HFF-Myc (cell line): ENCODE measurements at places on chromosomes 12 and 14.

- DNase-seq, result no peak
Observed at GRCh38 chr12:27273114-27273513, 29.0 kb downstream of the STK38L start.

DNA sequence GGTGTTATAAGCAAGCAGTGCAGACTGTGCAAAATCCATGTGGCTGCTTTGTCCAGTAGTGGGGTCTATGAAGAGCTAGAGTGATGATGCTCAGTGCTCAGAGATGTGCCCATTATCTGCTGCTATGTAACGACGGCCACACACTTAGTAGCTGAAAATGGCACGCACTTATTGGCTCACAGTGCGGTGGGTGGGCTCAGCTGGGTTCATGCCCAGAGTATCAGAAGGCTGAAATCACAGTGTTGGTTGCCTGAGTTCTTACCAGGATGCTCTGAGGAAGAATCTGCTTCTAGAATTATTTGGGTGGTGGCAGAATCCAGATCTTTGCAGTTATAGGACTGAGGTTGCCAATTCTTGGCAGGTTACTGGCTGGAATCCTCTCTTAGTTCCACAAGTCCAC, 124.7 kb downstream of the SLC15A4 start:
- no peak for DNase-seq

DNA sequence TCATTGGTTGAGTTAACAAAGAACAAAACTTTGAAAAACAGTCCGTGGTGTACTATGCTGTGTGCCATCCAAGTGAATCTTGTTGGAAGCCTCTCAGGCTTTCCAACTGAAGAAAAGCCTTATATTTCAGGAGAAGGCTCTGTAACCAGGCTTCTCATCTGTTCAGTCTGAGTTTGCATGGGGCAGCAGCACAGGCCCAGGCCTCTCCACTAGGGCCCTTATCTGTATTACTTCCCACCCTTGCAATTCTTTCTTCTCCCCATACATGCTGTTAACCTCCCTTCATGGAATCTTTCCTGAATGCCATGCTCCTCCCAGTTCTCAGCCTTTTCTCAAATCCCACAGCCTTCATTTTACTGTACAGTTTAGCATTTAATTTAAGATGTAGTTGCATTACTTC, 28.3 kb downstream of the FRMD6 start:
- no peak for DNase-seq

DNA sequence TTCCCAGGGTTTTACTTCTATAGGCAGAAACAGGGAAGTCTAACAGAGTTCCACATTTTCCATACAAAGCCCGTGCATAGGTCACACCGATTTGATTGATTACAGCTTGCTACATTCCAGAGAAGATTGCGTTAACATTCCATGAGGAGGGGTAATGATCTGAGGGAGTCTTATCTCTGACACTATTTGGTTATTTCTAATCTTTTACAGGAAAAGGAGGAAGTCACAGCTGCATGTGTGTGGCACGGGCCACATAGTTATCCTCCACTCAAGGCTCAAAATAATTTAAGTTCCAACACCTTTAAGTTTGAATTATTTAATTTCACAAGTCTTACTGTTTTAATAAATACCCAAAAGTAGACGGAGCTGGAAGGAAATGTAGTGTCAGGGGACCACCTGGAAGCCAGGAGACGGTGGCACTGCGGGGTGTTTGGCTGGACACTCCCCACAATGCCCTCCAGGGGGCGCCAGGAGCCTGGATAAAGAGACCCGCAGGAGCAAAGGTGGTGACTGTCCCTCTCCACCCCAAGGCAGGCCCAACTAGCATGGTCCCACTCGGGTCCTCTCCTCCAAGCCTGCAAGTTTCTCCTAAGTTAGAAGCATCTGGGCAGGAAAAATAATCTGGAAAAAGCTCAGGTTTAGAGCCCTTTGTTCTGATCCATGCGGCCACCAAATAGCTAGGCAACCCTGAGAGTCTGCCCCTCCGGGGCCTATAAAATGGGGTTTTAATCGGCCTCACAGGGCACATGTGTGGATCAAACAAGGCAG, 20.2 kb downstream of the KRT8 start:
- no peak for DNase-seq

GRCh38 chr12:96710127-96710745, 196.8 kb upstream of the NEDD1 start:
- DNase-seq, result no peak

GRCh38 chr12:132355742-132356681, 26.6 kb upstream of the GALNT9 start:
- no peak for DNase-seq

- no peak for DNase-seq
Observed at GRCh38 chr14:32985866-32986265, 47.2 kb downstream of the NPAS3 start.

- no peak for DNase-seq
Observed at GRCh38 chr12:111367661-111368221, 1.2 kb downstream of the PHETA1 start.

- DNase-seq, result no peak
Observed at GRCh38 chr12:54475537-54475936, 2.1 kb upstream of the GTSF1 start.

- DNase-seq, result no peak
Observed at GRCh38 chr12:41731061-41731460, 413.6 kb downstream of the GXYLT1 start.

- DNase-seq, result peak; percentile 37
Observed at GRCh38 chr12:103829092-103829491, 11.9 kb downstream of the NT5DC3 start.
